Pons (tissue), 1 donor: ENCODE measurements at places on chromosomes 2 and 18.
A peak's percentile ranks its signal among the peaks of the same experiment; 100 is the strongest.

- DNase-seq, result no peak
Measured at GRCh38 chr18:69974365-69974764, 26.7 kb upstream of the CD226 start.

GRCh38 chr2:107362993-107363392, 463.7 kb upstream of the RGPD4 start:
- DNase-seq, result no peak

DNA sequence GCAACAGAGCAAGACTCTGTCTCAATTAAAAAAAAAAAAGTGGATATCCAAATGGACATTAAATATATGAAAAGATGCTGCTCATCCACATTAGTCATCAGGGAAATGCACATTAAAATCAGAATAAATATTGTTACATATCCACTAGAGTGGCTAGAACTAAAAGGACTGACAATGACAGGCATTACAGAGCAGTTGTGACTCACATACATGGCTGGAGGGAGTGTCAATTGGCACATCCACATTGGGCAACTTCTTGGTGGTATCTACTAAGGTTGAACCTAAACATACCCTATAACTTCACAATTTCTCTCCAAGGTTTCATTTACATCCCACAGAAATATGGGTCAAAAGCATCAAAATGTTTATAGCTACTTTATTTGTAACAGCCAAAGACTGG, 14.0 kb upstream of the DNER start:
- no peak for DNase-seq

GRCh38 chr2:19031642-19032041, 326.8 kb downstream of the OSR1 start:
- DNase-seq, result no peak

GRCh38 chr2:25322312-25322711, 19.4 kb downstream of the DNMT3A start:
- no peak for DNase-seq

DNA sequence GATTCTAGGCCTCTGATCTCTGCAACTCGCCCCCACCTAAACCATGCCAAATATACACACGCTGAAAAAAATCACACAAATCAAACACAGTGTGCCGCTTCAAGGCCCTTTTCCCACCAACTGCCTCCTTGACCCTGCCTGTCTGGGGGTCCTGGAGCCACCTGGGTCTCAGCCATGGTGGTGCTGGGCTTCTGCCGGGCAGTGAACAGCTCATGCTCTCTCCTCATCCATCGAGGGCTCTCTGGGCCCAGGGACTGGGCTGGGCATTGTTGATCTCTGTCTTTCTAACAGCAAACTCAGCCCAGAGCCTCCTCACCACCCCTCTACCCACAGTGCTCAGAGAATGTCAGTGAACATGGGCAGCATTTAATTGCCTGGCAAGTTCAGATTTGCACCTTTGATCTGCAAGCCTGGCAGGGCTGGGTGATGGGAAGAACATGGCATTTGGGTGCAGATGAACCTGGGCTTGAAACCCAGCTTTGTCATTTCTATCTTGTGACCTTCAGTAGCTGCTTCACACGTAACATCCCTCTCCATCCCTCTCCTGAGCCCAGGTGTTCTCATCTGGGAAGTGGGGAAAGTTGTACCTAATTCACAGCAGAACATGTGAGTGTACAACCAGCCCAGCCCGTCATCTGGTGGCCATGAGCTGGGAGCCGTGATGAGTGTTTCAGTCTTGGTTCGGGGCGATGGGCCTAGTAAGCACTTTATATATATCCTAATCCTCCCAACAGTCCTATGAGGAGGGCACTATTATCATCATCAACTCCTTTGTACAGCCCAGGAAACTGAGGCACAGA, 46.1 kb downstream of the SDC1 start:
- DNase-seq, result no peak

GRCh38 chr2:100673691-100674485, 111.1 kb downstream of the PDCL3 start:
- DNase-seq, result no peak

- DNase-seq, result no peak
Measured at GRCh38 chr18:56001576-56001975, 413.6 kb upstream of the TCF4 start.

DNA sequence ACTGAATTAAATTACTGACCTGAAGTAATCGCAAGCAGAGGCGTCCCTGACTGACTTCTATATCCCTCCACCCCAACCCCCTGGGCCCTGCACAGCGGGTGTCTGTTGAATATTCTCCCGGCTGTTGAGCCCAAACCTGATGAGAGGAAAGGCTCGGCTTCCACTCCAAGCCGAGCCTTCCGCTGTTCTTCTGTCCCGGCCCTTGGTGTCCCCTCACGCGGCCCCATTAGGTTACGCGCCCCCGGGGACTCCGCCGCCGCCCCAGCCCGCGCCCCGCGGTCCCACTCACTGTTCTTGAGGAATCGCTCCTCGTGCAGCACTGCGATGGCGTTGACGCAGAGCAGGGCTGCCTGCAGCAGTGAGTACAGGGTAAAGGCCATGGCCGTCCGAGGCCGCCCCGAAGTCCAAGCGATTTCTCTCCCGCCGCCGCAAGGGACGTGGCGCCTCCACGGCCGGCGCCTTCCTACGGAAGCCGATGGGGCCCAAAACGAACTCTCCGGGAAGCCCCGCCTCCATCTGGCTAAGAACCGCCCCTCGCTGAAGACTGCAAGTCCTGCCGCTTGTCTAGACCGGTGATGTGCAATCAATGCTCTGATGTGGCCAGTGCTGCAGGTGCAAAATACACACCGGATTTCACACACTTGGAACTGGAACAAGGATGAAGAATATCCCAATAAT, at the start of gene IER3IP1:
IER3IP1 (minus strand) TSS at position 467 of the 678 bp plus-strand sequence; CDS start at position 380, 87 bp downstream.
- peak; percentile 91 for DNase-seq

DNA sequence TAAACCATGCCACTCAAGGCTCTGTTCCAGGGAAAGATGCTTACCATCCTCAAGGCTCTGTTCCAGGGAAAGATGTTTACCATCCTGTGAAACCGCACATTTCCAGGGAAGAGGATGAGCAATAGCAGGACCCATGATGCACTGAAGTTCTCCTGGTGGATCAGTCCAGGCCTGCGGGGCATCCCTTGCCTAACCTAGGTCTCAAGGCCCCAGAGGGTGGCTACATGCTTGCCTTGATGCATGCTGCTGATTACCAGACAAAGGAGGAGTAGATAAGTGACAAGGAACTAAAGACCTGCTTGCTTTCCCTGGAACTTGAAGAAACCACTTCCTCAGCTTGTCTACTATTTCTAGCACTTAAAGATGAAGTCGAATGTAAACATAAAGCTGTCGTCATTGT, 111.0 kb upstream of the LINC00305 start:
- no peak for DNase-seq

DNA sequence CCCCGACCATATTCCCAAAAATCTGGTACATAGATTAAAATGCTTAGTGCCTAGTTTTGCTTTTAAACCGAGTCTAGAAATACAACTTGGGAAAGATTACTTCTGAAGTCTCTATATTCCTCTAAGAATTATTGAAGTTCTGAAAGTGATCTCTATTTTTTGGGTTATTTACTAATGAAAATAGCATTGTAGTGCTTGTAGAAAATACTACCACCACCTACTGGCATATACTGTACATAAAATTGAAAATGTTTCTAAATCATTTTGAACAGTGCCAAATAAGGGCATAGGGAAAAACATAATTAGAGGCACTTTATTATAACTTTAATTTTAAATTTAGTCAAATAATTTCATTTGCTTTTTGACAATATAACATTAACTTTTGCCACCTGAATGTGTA, 1399.6 kb upstream of the ZEB2 start:
- peak; percentile 11 for DNase-seq

- DNase-seq, result no peak
Measured at GRCh38 chr2:3483227-3483985, 35.9 kb downstream of the ADI1 start.

GRCh38 chr2:178269438-178270224, 75.3 kb downstream of the OSBPL6 start:
- DNase-seq, result no peak

- no peak for DNase-seq
Measured at GRCh38 chr18:55405475-55405874, 182.5 kb downstream of the TCF4 start.

- no peak for DNase-seq
Measured at GRCh38 chr2:98245491-98245890, 100.8 kb upstream of the CNGA3 start.
